ENCODE measurements at places on chromosomes 5 and 9. TPM values are rescaled to one million over a fixed set of nuclear protein-coding genes. Genes with fewer than 3 reads are reported as not detected.

DNA sequence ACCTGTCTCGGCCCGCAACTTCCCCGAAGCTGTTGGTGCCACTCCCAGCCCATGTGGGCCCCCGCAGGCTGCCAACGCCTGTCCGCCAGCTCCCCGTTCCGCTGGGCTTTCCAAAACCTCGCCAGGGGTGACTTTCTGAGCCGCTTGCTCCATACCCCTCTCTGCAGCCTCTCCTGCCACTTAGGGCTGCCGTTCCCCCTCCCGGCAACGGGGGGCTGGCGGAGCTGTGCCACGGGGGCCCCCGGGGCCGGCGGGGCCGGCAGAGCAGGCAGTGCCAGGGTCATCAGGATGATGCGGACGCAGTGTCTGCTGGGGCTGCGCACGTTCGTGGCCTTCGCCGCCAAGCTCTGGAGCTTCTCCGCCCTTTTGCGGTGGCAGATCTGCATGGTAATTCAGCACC is 40.8 kb downstream of the FCHO2 start:
- H3K4me3 ChIP-seq, result no peak overlapping the region
- no peaks in the 10 kb centered on the region for H3K4me1 ChIP-seq
- peaks cover 35% of the 10 kb centered on the region for H3K36me3 ChIP-seq
- no peak for DNase-seq
- no peaks in the 10 kb centered on the region for H3K27me3 ChIP-seq

- H3K4me1 ChIP-seq, result no peaks in the 10 kb centered on the region
- DNase-seq, result no peak
- H3K4me3 ChIP-seq, result no peak overlapping the region
- no peaks in the 10 kb centered on the region for H3K36me3 ChIP-seq
Observed at GRCh38 chr5:133732536-133732935, 120.2 kb upstream of the FSTL4 start.

DNA sequence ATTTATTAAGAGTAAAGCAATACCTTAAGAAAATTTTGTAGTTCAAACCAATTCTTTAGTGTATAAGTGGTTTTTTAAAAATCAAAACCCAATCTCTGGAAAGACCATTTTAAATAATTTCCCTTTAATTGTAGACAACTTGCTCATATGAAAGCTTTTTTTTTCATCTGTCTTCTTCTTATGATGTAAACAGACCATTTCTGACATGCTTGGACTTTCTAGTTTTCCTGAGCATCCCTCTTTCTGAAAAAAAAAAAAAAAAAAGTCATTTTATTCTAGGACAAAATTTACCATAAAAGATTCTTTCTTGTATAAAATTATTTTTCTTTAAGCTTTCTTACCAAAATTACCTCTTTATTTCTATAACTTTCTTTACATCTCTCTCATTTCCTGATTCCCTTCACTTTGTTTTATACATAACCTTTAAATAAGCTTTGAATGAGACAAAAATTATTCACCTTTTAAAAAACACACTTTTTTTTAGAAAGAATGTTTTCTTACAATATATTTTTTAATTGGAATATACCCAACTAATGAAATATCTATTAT is 67.5 kb downstream of the COL15A1 start:
- no peaks in the 10 kb centered on the region for H3K27me3 ChIP-seq
- H3K4me3 ChIP-seq, result no peak overlapping the region
- no peak overlapping the region for H3K27ac ChIP-seq
- no peaks in the 10 kb centered on the region for H3K4me1 ChIP-seq
- no peak for DNase-seq
- H3K36me3 ChIP-seq, result peaks cover 12% of the 10 kb centered on the region

GRCh38 chr5:163548649-163549048 is 43.2 kb downstream of the MAT2B start:
- H3K27me3 ChIP-seq, result peaks cover 22% of the 10 kb centered on the region
- no peak overlapping the region for H3K27ac ChIP-seq
- no peaks in the 10 kb centered on the region for H3K4me1 ChIP-seq
- H3K36me3 ChIP-seq, result no peaks in the 10 kb centered on the region
- H3K4me3 ChIP-seq, result no peak overlapping the region
- no peak for DNase-seq

- H3K27me3 ChIP-seq, result peaks cover 37% of the 10 kb centered on the region
- DNase-seq, result no peak
- H3K27ac ChIP-seq, result no peak overlapping the region
- H3K4me1 ChIP-seq, result peaks cover 31% of the 10 kb centered on the region
- no peak overlapping the region for H3K4me3 ChIP-seq
Observed at GRCh38 chr5:146880966-146881365, 2.4 kb upstream of the PPP2R2B start.

The C5orf34 gene
- 4.1 TPM for total RNA-seq

GRCh38 chr5:89374144-89374784 is 491.3 kb upstream of the MEF2C start:
- no peak overlapping the region for H3K4me3 ChIP-seq
- H3K27me3 ChIP-seq, result no peaks in the 10 kb centered on the region
- no peak overlapping the region for H3K27ac ChIP-seq
- DNase-seq, result no peak
- H3K4me1 ChIP-seq, result peaks cover 25% of the 10 kb centered on the region
- no peaks in the 10 kb centered on the region for H3K36me3 ChIP-seq

- H3K4me3 ChIP-seq, result peak overlapping the region; percentile 62
- peaks cover 66% of the 10 kb centered on the region for H3K4me1 ChIP-seq
- peak overlapping the region; percentile 15 for H3K27ac ChIP-seq
- no peaks in the 10 kb centered on the region for H3K27me3 ChIP-seq
- no peak for DNase-seq
- no peaks in the 10 kb centered on the region for H3K36me3 ChIP-seq
Observed at GRCh38 chr5:125199968-125200865, 453.8 kb upstream of the ZNF608 start.

DNA sequence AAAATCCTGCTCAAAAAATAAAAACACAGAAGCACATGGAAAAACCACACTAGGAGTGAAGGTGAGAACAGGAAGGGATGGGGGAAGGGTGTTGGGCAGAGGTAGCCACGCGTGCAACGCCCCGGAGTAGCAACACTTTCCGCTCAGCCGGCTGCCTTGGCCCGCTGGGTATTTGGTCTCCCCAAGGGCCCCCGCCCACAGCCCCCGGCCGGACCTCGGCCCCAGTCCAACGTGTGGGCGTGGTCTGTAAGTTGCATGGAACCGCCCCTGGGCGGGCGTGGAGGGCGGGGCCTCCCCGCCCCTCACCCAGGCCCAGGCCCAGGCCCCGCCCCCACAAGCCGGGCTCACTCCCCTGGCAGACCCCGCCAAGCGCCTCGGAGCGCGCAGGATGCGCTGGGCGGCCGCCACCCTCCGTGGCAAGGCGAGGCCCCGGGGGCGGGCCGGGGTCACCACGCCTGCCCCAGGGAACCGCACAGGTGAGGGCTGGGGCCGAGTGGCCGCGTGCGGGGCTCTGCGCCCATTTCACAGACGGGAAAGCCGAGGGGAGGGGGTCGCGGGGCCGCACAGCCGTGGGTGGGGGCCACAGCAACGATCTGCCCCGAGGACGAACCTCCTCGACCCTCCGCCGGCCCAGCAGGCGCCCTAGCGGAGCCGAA is at the start of gene SUSD3:
SUSD3 (plus strand) TSS at position 347 of the 656 bp plus-strand sequence; CDS start at position 389, 42 bp downstream.
- DNase-seq, result peak; percentile 60
- H3K27me3 ChIP-seq, result peaks cover 3% of the 10 kb centered on the region
- H3K4me1 ChIP-seq, result peaks cover 13% of the 10 kb centered on the region
- peak within 1 kb of the TSS; percentile 58 for H3K4me3 ChIP-seq

DNA sequence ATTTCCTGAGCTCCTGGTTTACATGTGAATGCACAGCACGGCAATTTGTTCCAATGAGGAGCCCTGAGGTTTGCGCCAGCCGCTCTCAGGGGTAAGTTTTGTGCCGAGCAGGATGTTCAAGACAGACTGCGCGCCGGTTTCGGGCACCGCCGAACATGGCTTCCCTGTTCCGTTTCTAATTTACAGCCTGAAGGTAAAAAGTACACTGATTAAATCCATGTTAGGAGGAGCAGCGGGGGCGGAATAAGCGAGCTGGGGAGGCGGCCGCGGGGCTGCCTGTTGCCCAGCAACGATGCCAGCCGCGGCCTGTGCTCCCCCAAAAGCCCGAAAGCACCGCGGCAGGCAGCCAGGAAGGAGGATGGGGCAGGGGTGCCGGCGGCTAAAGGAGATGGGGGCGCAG is 6.4 kb downstream of the SOWAHA start:
- no peak overlapping the region for H3K27ac ChIP-seq
- H3K27me3 ChIP-seq, result peaks cover 9% of the 10 kb centered on the region
- H3K36me3 ChIP-seq, result no peaks in the 10 kb centered on the region
- no peak overlapping the region for H3K4me3 ChIP-seq
- peaks cover 18% of the 10 kb centered on the region for H3K4me1 ChIP-seq

DNA sequence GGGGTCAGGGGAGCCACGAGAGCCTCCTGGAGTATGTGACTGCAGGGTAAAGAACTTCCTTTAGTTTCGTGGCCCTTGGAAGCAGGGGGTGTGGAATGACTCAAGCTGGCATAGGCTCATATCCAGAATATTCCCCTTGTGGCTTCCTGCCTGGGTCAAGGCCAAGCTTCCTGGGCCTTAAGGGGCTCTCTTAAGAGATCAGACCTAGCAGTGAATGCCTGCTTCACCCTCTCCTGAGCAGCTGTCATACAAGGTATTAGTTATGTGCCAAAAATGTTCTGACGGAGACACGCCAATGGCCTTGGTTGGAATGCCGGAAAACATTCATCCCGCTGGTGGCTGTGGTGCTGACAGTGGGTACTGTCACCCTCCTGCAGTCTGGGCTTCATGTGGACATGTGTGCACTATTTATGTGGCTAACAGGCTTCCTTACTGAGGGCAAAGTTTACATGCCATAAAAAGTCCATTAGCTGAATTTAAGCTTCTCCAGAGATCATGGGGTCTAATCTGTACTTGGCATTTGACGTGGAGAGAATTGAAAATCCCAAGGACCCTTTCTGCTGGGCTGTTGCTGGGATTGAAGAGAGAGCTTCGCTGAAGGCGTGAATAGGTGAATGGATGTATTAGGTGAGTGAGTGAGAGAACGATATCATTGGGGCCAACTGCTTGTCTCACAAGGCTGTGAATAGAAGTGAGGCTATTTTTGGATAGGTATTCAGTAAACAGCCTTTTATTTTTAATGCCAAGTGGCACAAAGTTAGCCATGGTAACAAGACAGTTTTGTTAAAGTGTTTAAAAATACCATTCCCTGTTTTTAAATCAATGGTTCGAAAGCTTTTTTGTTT is 156.8 kb downstream of the MACROH2A1 start:
- H3K4me1 ChIP-seq, result peaks cover 48% of the 10 kb centered on the region
- H3K27me3 ChIP-seq, result no peaks in the 10 kb centered on the region
- no peaks in the 10 kb centered on the region for H3K36me3 ChIP-seq
- H3K4me3 ChIP-seq, result no peak overlapping the region
- H3K27ac ChIP-seq, result no peak overlapping the region

- H3K4me3 ChIP-seq, result no peak overlapping the region
- DNase-seq, result no peak
- no peaks in the 10 kb centered on the region for H3K36me3 ChIP-seq
- H3K27ac ChIP-seq, result no peak overlapping the region
Observed at GRCh38 chr5:159215886-159216285, 6.5 kb upstream of the RNF145 start.

The WHRN gene
- 28.2 TPM for total RNA-seq

DNA sequence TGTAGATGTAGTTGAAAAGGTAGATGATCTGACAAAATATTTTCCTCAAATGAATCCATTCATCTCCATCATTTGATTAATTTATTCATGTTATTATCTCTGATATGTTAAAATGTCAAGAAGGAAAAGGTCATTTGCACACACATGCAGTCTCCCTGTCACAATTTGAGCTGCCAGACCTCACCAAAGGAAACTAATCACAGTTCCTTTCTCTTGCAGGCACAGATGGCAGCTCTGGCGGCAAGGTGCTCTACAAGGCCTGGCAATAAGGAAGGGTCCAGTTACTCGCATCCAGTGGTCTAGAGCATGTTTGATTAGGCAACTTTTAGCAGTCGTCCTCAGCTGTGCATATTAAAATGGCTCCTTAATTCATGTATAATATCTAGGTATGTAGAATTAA is 120.1 kb downstream of the FEM1C start:
- H3K4me1 ChIP-seq, result no peaks in the 10 kb centered on the region
- H3K36me3 ChIP-seq, result no peaks in the 10 kb centered on the region
- no peak overlapping the region for H3K27ac ChIP-seq
- H3K4me3 ChIP-seq, result no peak overlapping the region
- H3K27me3 ChIP-seq, result no peaks in the 10 kb centered on the region

The GALNT12 gene
- 10.6 TPM for total RNA-seq

The TAF11L11 gene
- not detected for total RNA-seq

- H3K4me3 ChIP-seq, result no peak overlapping the region
- no peak overlapping the region for H3K27ac ChIP-seq
- peaks cover 9% of the 10 kb centered on the region for H3K27me3 ChIP-seq
- no peak for DNase-seq
- no peaks in the 10 kb centered on the region for H3K4me1 ChIP-seq
Observed at GRCh38 chr9:26334706-26335105, 557.9 kb downstream of the CAAP1 start.

GRCh38 chr9:14215614-14216013 is 98.3 kb downstream of the NFIB start:
- H3K27me3 ChIP-seq, result no peaks in the 10 kb centered on the region
- peaks cover 74% of the 10 kb centered on the region for H3K4me1 ChIP-seq
- no peak for DNase-seq
- H3K27ac ChIP-seq, result peak overlapping the region; percentile 36
- peaks cover 7% of the 10 kb centered on the region for H3K36me3 ChIP-seq
- no peak overlapping the region for H3K4me3 ChIP-seq

The RETREG1 gene
- total RNA-seq, result 7.8 TPM

DNA sequence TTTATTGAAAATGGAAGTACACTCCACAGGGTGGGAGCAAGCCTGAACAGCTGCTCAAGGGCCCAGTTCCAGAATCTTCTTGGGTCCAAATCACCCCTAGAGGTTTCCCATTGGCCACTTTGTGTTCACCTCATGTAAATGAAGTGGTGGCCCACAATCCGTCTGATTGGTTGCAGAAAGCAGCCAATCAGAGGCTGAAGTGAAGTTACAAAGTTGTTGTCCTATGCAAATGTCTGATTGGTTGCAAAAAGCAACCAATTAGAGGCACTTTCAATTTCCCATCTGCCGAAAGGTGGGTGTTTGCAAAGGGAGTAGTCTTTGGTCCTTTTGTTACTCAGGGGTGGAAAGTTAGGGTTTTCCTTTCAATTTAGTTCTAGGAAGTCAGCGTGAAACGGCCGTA is 8.8 kb downstream of the TMEM171 start:
- H3K27me3 ChIP-seq, result peaks cover 12% of the 10 kb centered on the region
- no peak for DNase-seq
- peaks cover 3% of the 10 kb centered on the region for H3K4me1 ChIP-seq
- no peak overlapping the region for H3K27ac ChIP-seq

DNA sequence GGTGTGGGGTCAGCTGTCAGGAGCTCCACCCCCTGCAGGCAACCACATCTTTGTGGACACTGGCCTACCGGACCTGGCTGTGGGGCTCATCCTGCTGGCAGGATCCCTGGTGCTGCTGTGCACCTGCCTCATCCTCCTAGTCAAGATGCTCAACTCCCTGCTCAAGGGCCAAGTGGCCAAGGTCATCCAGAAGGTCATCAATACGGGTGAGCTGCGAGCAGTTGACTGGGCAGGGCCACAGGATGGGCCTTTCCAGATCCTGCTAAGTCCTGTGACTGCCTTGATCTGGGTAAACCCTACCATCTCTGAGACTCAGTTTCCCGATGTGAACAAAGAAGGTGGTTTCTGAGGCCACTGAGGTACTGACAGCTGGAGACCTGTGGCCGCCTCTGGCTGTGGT is 6.5 kb downstream of the PFN3 start:
- no peak overlapping the region for H3K27ac ChIP-seq
- peaks cover 12% of the 10 kb centered on the region for H3K27me3 ChIP-seq
- H3K36me3 ChIP-seq, result no peaks in the 10 kb centered on the region
- peaks cover 13% of the 10 kb centered on the region for H3K4me1 ChIP-seq

The FYB1 gene
- total RNA-seq, result 1.6 TPM

GRCh38 chr9:11323457-11323856 is 710.7 kb upstream of the PTPRD start:
- no peak for DNase-seq
- no peaks in the 10 kb centered on the region for H3K36me3 ChIP-seq
- H3K4me3 ChIP-seq, result no peak overlapping the region
- H3K4me1 ChIP-seq, result peaks cover 11% of the 10 kb centered on the region
- H3K27me3 ChIP-seq, result no peaks in the 10 kb centered on the region

The DOCK2 gene
- 0.25 TPM for total RNA-seq

Data from mesothelial cell of epicardium (in vitro differentiated cells).